Fibroblast of skin of left biceps (primary cell): ENCODE measurements at places on chromosomes 4 and X.

DNA sequence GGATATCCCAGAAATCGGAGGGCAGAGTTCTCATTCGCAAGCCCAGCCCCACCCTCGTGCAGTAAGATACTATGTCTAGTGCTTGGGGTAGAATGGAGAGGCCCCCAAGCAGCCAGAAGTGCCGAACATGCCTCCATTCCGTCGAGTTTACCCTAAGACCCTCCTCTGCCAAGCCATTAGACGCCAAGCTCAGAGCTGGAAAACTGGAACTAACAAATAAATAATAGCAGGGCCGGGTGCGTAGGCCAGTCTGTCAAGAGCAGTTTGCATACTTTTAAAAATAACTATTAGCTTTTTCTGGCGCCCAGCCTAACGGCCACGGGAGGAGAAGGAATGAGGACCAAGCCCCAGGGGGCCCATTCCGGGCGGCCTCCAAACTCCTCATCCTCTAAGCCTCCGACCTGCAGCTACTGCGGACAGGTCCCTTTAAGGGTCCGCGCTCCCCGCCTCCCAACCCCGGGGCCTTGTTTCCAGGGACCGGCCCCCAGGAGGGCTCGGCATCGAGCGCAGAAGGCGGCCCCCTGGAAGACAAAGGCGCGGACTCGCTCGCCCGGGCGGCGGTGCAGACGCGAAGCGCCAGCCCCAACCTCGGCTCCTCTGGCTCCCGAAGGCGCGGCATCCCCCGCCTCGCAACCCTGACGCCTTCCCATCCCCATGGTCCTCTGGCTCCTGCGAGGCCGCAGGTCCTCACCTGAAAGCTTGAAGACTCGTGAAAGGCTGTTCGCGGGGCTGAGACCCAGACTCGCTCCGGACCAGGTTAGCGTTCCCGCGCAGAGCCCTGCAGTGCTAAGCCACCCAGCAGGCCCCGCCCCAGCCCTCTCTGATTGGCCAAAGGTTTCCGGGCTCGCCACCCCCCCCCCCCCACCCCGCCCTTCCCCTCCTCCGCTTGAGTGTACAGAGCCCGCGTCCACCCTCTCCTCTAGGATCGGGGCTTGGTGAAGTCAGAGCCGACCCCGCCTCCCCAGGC is at the start of gene TMSB15A:
Gene TMSB15A (minus strand): TSS at position 765 of the 967 bp plus-strand sequence.
- DNase-seq, result peak; percentile 15

DNA sequence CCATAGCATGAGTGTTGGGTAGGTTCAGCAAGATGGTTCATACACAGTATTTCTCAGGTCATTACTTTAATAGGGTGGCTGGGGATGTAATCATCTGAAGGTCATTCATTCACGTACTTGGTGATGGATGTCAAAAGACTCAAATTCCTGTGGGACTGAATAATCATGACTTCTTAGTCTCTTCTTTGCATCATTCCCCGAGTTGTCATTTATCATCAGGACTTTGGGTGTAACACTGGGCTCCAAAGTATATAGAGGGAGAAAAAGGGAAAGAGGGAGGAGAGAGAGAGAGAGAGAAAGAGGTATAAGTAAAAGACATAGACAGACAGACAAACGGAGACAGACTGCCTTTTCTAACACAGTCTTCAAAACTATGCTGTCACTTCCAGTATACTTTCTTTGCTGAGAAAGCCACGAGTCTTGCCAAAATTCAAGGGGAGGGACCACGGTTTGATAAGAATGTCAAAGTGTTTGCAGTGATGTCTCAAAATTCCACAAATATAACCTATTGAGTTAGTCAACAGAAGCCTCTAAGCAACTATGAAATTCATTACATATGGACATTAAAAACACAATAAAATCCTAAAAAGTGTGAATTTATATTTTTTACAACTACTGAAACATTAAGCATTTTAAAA is 55.9 kb downstream of the UGT2A3 start:
- DNase-seq, result no peak

DNA sequence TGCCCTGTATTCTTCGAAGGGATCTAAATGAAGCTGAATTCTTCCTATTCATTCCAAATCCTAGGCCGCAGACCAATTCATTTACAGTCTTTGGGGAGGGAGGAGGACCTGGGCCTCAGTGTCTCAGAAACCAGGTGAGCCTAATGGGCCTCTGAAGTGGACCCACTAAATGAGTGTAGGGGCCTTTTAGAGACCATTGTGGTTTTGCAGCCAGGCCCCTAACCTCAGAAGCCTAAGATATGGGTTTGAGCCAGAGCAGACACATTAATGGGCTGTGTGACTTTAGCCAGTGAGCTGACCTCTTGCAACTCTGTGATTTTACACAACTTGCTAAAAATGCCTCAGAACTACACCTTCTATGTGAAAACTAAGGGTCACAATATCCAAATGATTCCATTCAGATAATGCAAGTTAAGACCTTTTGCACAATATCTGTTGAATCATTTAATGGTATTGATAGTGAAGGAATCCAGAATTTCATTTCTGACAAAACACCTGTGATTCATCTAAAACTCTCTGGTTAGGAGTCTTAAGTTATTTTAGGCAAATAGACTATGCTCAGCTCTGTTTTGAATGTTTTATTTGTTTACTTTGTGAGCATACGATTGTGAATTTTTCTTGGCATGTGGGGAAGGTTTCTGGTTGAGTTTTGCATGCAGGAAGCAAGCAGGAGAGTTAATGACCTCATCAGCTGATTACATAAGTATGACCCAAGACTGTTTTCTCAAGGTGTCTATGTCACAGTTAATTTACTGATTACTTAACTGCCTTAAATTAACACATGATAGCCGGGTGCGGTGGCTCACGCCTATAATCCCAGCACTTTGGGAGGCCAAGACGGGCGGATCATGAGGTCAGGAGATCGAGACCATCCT is 75.0 kb downstream of the EVC start:
- DNase-seq, result no peak

GRCh38 chrX:13932416-13932815 is 97.3 kb downstream of the GEMIN8 start:
- DNase-seq, result no peak

DNA sequence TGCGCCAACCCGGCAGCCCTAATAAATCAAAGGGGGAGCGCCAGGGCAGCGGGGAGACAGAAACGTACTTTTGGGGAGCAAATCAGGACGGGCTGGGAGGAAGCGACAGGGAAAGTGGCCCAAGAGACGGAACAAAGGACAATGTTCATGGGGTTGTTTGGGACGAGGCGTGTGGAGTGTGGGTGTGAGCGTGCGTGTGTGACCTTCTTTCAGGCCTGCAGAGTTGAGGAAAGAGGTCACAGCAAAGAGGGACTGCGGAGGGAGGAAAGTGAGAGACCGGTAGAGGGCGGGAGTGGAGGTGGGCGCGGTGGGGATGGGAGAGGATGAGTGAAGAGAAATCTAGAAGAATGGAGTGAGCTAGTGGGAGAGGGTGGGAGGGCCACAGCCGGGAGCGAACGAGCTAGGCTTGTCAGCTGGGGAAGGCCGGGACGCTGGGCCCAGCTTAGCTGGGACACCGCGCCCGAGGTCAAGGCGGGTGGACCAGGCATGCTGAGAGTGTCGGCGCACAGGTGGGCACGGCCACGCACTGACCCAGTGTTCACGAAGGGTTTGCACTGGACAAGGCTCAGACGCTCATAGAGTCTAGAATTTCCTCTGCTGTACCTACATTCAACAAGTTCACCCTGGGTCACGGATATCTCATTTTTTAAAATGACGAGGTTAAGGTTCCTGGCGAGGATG is 14.7 kb upstream of the PITX2 start:
- no peak for DNase-seq

- no peak for DNase-seq
These were observed 1753.7 kb upstream of the AGA start for GRCh38 chr4:179195887-179196286.

DNA sequence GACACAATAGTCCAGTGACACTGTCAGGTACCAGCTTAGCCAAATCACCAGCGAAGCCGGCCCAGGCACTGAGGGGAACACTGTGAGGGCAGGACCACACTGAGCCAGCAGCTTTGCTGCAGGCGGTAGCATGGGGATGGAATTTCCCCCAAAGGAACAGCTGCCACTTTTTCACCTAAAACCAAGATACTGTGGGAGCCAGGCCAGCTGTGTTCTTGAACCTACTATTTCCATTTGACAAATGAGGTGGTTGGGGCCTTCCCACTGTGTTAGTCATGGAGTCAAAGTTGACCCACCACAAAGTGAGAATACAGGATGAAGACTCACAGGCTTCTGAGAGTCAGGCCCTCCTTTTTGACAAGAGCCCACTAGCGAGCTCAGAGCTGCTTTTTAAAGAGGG is 70.7 kb upstream of the SH3RF1 start:
- no peak for DNase-seq
